ENCODE measurements at places on chromosomes 4 and X. TPM values are rescaled to one million over a fixed set of nuclear protein-coding genes. Genes with fewer than 3 reads are reported as not detected.

Gene UGT2B11
- not detected for total RNA-seq

Gene ADAM29
- not detected for total RNA-seq

Gene WWC2
- total RNA-seq: 51.8 TPM

Gene RGN
- total RNA-seq: 1.4 TPM

Gene AREG
- 0.55 TPM for total RNA-seq

Gene FRMPD3
- total RNA-seq: not detected

Gene ETDB
- total RNA-seq: not detected

Gene FAM114A1
- total RNA-seq: 99.2 TPM

Gene OR13H1
- not detected for total RNA-seq

Gene BLTP1
- total RNA-seq: 47.1 TPM

Gene PLRG1
- 89.1 TPM for total RNA-seq

Gene USP26
- total RNA-seq: not detected

Gene DBET
- total RNA-seq: not detected
